A172 (cell line): ENCODE measurements at places on chromosomes 6 and 20.

DNA sequence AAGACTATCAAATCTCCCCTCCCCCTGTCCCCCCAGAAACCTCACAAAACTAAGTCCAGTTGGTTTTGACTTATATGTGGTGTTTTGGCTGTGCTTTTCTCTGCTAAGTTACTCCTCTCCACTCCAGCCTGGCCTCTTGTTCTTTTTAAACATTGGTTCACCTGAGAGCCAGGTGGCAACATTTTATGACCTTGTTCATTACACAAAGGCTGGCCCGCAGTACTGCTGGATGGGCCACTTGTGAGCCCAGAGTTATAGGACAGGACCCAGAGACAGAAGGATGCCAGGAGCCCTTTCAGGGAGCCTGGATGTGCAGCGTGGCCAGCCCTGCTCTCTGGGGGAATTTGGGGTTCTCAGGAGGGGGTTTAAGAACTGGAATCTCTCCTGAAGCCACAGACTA is 90.0 kb downstream of the RAMACL start:
- DNase-seq = no peak

- DNase-seq = no peak
Measured at GRCh38 chr6:109510358-109510757, 27.3 kb upstream of the ZBTB24 start.

GRCh38 chr6:52513464-52513863 is 63.4 kb downstream of the TRAM2 start:
- DNase-seq = no peak

DNA sequence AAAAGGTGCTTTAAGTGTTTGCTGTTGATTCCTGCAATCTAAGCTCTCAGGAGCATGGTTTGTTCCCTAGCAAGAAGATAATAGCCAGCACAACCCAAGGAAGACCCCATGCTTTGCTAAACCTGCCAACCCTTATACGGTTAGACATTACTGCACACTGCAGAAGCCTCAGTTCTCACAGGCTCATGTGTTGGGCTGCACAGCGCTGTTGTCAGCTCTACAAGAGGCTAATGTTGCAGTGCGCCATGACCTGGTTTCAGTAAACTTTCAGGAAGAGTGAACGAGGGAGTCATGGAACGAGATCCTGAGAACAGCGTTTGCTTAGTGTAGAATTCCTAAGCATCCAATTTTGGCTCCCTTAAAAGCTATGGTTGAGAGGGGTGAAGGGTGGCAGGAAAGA is 218.5 kb downstream of the ARHGAP18 start:
- DNase-seq = peak; percentile 30

GRCh38 chr20:19975901-19976300 is 41.3 kb upstream of the NAA20 start:
- no peak for DNase-seq

- no peak for DNase-seq
Measured at GRCh38 chr6:152246554-152247337, 390.4 kb downstream of the SYNE1 start.
